Fibroblast of skin of left quadriceps (primary cell): ENCODE measurements at places on chromosomes 4 and X.

- DNase-seq: peak; percentile 0
Observed at GRCh38 chrX:27619975-27620374, 29.8 kb downstream of the DCAF8L2 start.

GRCh38 chrX:30904186-30904585 is 15.1 kb upstream of the TAB3 start:
- DNase-seq: no peak

- no peak for DNase-seq
Observed at GRCh38 chrX:2521092-2521926, 20.5 kb upstream of the DHRSX start.

DNA sequence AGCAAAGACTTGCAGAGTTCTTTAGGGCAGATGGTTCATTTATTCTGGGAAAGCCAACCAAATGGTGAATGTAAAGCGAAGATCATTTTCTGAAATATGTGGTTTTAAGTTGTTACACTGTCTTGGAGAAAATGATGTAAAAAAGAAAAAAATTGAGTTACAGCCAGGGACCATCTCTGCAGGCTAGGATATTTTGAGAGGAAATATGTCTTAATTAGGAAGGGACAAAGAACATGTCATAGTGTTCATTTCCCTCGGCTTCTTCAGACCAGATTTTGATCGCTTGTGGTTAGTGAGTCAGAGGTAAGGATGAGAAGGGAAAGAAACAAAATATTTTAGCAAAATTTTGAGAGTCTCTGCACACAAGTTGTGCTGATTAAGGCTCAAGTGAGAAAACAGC is 59.0 kb upstream of the C1QTNF7 start:
- DNase-seq: peak; percentile 93

- DNase-seq: no peak
Observed at GRCh38 chr4:140047017-140047640, 106.9 kb downstream of the MAML3 start.

DNA sequence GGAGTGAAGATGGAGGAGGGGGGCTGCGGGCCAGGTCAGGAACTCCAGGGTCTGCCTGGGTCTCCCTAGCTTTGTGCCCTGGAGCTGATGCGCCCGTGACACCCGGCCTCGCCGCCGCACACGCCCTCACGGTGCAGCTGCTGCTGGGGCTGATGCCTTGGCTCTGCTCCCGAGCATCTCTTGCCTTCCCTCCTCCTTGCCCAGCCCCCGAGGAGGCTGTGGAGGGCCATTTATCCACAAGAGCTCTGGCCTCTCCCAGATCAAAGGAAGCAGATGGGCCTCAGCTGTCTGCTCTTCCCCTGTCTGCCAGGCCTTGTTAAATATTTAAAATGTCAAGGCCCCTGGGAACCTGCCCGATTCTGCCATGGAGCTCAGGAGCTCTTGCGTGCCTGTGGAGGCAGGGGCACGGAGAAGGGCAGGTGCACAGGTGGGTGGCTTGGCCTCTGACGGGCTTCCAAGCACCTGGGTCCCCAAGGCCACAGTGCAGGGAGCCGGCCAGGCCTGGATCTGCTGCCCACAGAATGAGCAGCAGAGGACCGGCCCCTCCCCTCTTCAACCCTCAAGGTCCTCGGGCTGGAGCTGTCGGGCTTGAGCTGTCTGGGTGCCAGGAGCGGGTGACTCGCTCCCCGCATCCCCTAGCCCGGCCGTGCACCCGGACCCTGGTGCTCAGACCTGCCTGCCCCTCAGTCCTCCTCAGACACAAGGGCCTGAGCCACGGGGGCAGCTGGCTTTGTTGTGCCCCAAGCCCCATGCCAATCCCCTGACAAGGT is 20.3 kb downstream of the ATP2B3 start:
- no peak for DNase-seq

- no peak for DNase-seq
Observed at GRCh38 chr4:17875402-17876070, 64.8 kb downstream of the NCAPG start.

DNA sequence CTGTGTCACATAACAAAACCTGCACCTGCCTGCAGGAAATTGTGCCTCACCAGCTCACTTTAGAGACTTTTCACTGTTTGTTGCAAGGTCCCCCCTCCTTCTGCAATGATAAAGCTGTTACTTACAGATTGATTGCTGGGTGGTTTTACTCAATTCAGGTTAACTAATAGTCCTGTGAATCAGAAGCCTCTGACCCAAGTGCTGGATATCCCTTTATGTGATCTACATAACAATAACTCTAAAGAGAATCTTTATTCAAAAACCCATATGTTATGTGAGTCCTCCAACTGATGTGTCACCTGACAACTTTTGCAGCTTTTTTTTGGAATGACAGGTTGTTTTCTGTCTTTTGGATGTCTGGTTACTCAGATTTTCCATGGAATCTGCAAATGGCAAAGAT is 2323.6 kb upstream of the TENM3 start:
- no peak for DNase-seq

GRCh38 chrX:68918202-68918601 is 89.4 kb downstream of the EFNB1 start:
- no peak for DNase-seq

- DNase-seq: peak; percentile 20
Observed at GRCh38 chr4:176150356-176150682, 45.1 kb downstream of the SPATA4 start.

- no peak for DNase-seq
Observed at GRCh38 chrX:124228849-124229248, 103.6 kb upstream of the TEX13D start.

DNA sequence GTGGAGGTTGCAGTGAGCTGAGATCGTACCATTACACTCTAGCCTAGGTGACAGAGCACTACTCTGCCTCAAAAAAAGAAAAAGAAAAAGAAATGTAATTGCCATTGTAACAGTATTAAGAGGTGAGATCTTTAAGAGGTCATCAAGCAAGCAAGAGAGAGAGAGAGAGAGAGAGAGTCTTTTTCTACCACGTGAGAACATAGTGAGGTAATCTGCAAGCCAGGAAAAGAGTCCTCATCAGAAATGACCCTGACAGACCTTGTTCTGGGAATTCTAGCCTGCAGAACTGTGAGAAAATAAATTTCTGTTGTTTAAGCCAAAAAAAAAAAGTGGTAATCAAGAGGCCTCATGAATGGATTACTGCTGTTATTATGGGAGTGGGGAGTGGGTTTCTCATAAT is 14.9 kb downstream of the GPKOW start:
- no peak for DNase-seq
